Activated CD4-positive, alpha-beta memory T cell treated with anti-CD3 and anti-CD28 coated beads, Interleukin-2, amount 10 ng/mL, durations not matched to agents 7 days and 5 days (primary cell): ENCODE measurements at places on chromosomes 4 and X. TPM values are rescaled to one million over a fixed set of nuclear protein-coding genes. Genes with fewer than 3 reads are reported as not detected.

GRCh38 chr4:157655096-157655809 lies 434.7 kb downstream of the GRIA2 start:
- DNase-seq: no peak

GRCh38 chrX:46258356-46258755 lies 286.9 kb downstream of the ZNF674 start:
- no peak for DNase-seq

GRCh38 chr4:75973766-75974165 lies 17.0 kb downstream of the SDAD1 start:
- no peak for DNase-seq

- DNase-seq: no peak
These were observed 221.5 kb upstream of the SFRP2 start for GRCh38 chr4:154010371-154010770.

DNA sequence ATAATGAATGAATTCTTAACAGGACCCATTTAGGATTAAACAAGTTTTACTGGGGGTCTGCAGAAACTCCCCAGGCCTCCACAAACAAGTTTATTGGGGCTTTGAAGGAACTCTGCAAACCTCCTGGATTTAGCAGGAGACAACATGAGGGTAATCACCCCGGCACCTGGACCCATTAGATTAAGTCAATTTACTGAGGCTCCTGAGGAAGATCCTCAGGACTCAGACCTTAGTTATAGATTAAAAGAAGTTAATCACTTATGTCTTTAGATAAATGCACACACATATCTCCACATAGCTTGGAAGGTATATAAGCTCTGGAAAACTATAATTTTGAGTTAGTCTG lies 29.4 kb downstream of the XG start:
- DNase-seq: no peak

DNA sequence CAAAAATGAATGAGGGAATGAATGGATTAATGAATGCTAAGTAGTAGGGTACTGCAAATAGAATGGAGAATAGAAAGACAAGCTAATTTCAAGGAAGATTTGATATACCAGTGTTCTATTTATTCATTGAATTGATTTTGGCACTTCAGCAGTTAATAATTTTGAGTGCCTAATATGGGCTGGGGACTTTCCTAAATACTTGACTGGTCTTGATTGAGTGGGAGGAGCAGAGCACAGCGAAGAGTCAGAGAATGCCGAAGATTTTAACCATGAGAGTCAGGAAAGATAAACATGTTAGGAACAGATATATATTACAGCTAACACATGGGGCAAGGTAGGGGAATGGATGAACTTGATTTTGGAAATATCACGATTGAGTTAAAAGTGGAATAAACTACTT lies 10.6 kb downstream of the IL15 start:
- DNase-seq: no peak

- DNase-seq: no peak
These were observed 127.6 kb upstream of the HCCS start for GRCh38 chrX:10983526-10983925.

DNA sequence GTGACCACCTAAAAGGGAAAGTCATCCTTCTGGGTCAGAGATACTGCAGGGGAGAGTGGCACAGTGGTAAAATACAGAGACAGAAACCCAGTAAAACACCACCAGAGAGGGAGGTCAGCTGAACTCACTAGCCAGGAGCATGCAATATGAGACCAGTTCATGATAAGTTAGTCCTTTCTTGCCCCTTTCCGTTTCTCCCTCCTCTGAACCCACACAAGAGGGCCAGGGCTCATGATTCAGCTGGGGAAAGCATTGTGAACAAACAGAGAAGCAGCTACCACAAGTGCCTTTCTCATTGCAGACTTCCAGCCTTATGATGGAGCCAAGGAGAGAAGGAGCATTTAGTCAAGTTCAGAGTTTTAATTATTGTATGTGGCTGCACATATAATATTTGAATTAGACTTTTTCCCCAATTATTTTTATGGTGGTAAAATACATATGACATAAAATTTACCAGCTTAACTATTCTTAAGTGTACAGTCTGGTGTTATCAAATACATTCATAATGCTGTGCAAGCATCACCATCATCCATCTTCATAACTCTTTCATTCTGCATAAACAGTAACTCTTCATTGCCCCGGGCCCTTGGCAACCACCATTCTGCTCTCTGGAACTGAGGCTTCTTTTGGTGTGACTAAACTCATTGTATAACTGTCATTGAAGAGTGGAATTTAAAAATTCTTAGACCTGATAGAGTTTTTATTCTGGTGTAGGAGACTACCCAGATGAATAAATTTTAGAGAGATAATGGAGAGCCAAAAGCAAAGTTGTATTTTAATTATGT lies 114.6 kb downstream of the DDIT4L start:
- no peak for DNase-seq

GRCh38 chr4:179719766-179720450 lies 2277.7 kb upstream of the AGA start:
- no peak for DNase-seq

DNA sequence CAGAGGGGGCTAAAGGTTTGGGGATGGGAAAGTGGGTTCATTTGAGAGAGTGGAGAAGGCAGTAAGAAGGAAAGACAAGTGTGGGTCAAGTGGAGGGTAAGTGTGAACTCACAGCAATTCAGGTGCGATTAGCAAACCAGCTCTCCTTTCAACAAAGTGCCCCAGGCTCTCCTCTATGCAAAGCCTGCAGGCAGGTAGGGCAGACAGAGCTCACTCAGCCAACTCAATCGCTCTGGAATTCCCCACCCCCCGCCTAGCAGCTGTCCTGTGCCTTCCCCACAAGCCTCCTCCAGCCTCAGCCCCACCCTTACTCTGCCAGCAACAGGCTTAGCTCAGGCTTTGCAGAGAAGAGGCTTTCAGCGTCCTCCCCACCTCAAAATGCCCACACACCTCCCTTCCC lies 14.8 kb upstream of the MAMLD1 start:
- no peak for DNase-seq

GRCh38 chr4:80069837-80070731 lies 2.9 kb downstream of the ANTXR2 start:
- DNase-seq: no peak

GRCh38 chrX:139882299-139882698 lies 50.6 kb downstream of the ATP11C start:
- DNase-seq: no peak

DNA sequence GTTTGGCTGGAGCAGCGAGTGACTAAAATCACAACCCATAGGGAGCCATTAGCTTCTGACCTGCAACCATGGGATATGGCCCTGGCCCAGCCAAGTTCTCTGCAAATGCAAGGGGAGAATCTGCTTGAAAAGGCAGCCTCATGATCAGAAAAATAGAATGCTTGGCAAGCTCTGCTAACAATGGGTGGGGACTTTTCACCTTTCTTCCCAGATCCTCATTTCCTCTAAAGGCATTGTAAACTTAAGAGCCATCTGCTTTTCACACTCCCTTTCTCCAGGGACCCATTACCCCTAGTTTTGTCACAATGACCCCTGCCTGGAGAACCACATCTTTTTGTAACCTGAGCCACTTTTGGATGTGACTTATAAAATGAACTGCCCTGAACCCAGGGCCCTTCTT lies 104.3 kb downstream of the PARM1 start:
- DNase-seq: no peak

DNA sequence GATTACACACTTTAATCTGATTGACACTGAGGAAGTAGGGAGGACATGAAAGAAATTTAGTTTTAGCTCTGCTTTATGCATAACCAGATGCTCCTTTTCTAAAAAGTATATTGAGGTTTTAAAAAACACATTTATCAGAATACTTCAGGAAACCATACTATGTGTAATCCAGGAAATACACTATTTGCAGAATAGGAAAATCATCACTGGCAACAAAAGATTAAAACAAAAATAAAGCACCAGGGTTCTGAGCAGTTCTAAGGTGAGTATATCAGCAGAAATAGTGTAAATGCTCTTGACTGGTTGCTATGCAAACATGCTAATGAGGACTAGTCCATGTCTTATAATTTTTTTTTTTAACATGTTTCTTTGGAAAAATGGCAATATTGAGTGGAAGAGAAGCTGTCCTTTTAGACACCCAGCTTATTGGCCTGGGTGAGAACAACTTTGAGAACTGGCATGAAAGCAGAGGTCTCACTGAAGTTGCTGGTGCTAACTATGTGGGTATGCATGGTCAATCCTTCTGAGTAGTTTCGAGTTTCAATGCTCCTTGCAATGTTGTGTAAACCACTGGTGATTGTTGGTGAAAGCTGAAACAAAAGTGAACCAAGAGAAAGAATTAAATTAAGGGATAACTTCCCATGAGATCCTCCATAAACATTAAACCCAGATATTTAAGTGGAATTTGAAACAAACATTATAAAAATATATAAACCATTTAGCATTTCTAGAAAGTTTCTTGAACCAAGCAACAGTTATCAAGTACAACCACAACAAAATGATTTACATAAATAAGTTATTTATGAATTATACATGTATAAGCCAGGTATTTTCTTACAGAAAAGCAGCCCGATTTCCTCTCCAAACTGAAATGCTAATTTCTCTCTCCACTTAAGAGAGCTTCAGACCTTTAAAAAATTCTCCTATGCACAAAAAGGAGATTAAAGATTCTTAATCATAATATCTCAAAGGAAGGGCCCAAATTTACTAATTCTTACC lies 20.4 kb upstream of the SCD5 start:
- no peak for DNase-seq

DNA sequence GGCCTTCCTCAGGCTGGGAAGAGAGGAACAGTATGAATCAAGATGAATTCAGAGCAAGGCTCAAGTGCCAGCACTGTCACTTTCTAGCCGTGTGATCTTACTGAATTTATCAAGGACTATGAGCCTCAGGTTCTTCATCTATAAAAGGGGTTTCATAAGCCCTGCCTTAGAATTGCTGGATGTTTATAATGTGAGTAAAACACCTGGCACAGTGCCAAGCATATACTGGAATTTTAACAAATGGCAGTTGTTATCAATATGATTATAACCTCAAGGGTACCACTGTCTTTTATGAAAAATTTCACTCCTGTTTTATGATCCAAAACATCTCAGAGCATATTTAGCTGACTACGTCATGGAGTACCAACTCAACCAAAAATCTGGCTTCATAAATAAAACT lies 4.0 kb downstream of the MAGEC2 start:
- no peak for DNase-seq

- DNase-seq: no peak
These were observed 4.7 kb downstream of the TLR8 start for GRCh38 chrX:12911122-12911470.

GRCh38 chr4:140374130-140374477 lies 658 bp downstream of the SCOC start:
- no peak for DNase-seq

DNA sequence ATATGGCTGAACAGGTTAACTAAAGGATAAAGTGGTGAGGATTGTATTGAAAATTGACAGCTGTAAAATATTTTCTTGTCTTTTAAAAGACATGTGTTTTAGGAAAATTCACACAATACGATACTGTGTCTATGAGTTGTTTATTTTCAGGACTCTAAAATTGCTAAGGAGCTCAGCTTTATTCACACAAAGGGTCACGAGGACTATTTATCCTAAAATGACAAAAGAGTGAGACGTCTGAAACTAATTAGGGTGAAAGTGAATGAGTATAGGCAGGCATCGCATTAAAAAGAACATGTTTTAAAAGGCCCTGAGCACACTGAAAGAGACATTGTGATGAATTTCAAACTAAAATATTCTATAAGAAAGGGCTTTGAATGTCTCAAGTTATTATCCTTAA lies 304.7 kb downstream of the SH2D1A start:
- no peak for DNase-seq

GRCh38 chr4:34720571-34720970 lies 1523.7 kb downstream of the ARAP2 start:
- no peak for DNase-seq

DNA sequence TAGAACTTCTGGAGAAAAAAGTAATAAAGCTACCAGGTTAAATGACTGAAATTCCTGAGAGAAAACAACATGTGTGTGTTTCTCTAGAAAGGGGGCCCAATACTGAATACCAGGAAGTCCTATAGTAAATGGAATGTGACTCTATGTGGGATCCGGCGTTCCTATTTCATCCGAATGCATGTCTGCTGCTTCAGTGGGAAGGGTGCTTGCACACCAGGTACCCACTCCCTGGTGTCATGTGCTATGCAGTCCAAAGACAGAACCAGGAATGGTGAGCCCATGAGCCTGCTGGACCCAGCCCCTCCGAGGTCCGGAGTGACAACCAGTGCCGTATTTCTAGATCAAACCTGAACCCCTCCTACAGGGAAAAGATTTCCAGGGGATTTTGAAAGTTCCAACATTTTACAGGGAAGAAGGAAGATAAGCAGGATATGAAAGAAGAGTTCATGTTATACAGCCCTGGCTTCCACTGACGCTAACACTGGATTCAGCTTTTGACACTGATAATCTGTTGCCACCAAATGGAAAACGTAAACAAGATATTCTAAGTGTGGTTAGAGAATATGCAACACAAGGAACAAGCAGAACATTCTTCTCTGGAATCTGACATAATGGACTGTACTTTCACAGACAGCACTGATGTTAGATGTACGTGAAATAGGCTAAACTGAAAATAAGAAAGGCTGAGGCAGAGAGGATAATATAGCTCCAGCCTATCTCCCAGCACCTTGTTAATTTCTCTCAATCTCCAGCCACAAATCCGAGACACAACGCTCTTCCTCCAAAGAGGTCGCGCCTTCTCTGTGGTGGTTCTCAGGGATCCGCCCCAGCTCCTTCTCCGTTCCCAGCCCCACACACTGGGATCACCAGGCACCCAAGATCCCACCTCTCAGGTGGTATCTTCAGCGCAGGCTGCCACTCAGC lies 725 bp upstream of the CXCL1 start:
- no peak for DNase-seq

DNA sequence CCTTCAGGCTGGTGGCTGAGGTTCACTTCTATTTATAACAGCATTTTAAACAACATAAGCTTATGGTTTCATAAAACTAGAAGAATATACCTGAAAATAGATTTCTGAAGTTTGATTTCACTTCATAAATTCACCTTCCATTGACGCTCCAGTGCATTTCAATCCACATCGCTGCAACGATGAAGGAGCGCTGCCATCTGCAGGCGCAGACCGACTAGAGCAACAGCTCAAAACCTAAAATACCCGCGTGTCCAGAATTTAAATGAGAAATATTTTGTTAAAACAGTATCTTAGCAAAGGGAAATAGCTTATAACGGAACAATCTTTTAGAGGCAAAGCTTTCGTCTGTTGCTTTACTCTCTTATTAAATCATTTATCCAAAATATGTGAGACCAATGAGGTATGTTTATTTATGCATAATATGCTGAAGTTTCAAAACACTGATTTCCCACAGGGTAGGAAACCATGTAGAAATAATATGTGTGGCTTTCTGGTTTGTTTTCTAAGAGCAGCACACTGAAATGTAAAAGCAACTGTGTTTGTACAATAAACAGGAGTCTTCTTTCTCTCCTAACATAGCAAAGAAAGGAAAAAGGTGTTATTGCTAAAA lies 816.4 kb upstream of the FRG1 start:
- no peak for DNase-seq

- DNase-seq: no peak
These were observed 4.5 kb downstream of the CHRDL1 start for GRCh38 chrX:110791071-110791470.

CENPVL1 gene
- not detected for total RNA-seq

TACC3 gene
- total RNA-seq: 213 TPM

SLC9B1 gene
- total RNA-seq: 2.3 TPM

MAP7D3 gene
- 14.8 TPM for total RNA-seq

SPANXA1 gene
- not detected for total RNA-seq

TACR3 gene
- total RNA-seq: not detected

CENPE gene
- 52.9 TPM for total RNA-seq

UXT gene
- total RNA-seq: 162 TPM

CLDN2 gene
- total RNA-seq: not detected

UGT2B11 gene
- total RNA-seq: not detected

UGT2B10 gene
- not detected for total RNA-seq

GRID2 gene
- total RNA-seq: not detected

SMS gene
- total RNA-seq: 73.9 TPM

PAGE2B gene
- total RNA-seq: not detected

MAGEB6 gene
- total RNA-seq: not detected
